ENCODE measurements at places on chromosomes 4 and X. TPM values are rescaled to one million over a fixed set of nuclear protein-coding genes. Genes with fewer than 3 reads are reported as not detected.

PIR gene
- 15.8 TPM for total RNA-seq

DNA sequence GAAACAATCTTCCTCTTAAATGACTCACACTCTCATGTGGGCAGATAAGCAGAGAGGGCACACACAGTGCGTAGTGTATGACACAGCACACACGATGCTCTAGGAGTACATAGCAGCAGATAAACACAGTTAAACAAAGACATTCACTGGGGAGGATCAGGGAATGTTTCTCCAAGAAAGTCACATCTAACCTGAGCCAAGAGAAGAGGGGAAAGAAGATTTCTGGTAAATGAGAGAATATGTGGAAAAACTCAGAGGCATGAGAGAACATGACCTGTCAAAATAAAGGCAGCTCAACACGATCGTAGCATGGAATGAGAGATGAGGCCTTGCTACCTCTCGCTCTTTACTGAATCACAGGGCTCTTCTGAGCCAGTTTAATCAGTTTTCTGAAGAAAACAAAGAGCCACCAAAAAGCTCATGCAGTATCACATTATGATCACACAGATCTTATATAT is 251.0 kb downstream of the ANK2 start:
- DNase-seq: no peak

UGT2B10 gene
- not detected for total RNA-seq

FAM47A gene
- not detected for total RNA-seq

CLDN34 gene
- 0.47 TPM for total RNA-seq

- DNase-seq: no peak
These were observed 43.3 kb upstream of the STX18 start for GRCh38 chr4:4585012-4585670.
